Stimulated activated CD4-positive, alpha-beta T cell treated with anti-CD3 and anti-CD28 coated beads, Interleukin-4, amount 100 ng/mL, for 4 hours (primary cell): ENCODE measurements at places on chromosomes 2 and 18.

GRCh38 chr2:43642363-43642762 lies 5.3 kb downstream of the PLEKHH2 start:
- no peak for DNase-seq

DNA sequence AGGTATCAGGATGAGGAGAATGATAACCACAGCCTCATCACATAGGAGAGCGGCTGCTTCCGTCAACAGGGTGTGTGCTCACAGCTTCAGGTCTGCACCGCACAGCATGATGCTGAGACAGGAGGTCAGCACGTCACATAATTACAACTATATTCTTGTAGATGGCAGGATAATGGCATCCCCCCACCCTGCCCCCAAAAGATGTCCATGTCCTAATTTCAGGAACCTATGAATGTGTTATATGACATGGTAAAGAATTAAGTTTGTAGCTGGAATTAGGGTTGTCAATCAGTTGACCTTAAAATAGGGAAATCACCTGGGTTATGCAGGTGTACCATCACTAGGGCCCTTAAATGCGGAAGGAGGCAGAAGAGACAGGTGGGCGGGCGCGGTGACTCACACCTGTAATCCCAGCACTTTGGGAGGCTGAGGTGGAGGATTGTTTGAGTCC lies 73.9 kb downstream of the ARL4C start:
- DNase-seq, result peak; percentile 34

DNA sequence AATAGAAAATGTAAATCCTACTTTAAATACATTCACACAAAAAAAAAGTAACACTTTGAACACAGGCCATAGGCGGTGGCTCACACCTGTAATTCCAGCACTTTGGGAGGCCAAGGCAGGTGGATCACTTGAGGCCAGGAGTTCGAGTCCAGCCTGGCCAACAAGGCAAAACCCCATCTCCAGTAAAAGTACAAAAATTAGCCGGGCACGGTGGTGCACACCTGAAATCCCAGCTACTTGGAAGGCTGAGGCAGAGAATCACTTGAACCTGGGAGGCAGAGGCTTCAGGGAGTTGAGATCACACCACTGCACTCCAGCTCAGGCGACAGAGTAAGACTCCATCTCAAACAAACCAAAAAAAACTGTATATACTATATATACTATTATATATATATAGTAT lies 303.6 kb downstream of the BCL11A start:
- DNase-seq, result no peak

DNA sequence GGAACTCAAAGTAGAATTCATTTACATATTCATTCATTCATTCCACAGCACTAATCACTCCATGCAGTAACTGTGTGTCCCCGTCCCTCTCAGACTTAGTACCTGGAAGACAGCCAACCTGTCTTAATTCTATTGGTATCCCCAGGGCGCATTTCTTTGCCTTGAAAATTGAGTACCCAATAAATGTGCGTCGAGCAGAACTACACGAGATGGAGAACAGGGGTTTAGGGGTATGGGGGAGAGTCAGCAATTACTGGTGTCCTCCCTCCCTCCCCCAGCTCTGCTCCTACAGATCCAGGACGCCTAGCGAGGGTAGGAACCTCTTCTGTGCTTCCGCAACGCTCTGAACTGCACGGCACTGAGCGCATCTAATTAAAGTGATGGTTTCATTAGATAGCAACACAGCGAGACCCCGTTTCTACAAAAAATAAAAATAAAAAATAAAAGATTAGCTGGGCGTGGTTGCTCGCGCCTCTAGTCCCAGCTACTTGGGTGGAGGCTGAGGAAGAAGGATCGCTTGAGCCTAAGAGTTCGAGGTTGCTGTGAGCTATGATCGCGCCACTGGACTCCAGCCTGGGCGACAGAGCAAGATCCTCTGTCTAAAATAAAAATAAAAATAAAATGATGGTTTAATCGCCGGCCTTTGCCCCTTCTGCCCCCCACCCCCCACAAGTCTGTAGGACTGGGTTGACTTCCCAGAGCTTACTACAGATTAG lies 614 bp upstream of the FKBP1B start:
- no peak for DNase-seq

DNA sequence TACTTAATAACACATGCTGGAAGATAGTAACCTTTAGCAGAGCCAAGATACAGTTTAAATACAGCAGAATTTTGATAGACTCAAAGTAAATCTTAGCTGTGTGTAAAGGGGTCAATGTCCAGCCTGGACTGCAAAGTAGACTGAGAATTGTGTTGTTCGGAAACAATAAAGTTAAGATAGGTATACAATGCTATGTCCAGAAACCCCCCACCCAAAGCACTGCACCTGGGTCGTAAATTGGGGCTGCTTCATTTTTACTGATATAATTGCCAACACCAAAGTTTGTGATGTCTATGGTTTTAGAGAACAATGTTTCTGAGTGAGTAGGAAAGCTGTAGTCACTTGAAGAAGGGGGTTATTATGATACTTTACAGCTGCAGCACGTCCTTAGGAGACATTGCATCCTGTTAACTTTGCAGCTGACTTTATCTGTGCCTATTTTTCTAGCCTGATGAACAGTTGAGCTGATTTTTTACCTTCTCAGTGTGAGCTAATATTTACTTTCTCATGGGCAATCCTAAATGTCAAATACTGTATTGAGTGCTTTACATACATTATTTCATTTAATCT lies 4.3 kb upstream of the NCOA1 start:
- no peak for DNase-seq

DNA sequence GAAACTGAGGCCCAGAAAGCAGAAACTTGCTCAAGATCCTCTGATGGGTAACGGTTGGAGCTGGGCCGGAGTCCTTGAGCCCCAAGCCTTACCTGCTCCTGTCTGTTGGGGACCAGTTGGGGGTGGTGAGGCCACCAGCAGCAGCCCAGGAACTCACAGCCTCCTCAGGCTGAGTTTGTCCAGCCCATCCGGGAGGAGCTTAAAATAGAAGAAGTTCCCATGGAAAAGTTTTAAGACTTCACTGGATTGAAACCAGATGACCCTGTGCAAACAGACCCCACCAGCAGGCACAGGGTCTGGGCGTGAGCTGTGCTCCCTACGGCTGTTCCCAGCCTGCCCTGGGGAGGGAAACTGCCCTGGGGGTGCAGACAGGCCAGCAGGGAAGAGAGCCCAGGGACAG lies 40.6 kb upstream of the FOSL2 start:
- no peak for DNase-seq

- DNase-seq, result no peak
Observed at GRCh38 chr2:221608442-221608841, 36.3 kb upstream of the EPHA4 start.

- no peak for DNase-seq
Observed at GRCh38 chr2:33573657-33574056, 25.4 kb downstream of the FAM98A start.

- no peak for DNase-seq
Observed at GRCh38 chr18:26460449-26461091, 87.8 kb downstream of the KCTD1 start.

DNA sequence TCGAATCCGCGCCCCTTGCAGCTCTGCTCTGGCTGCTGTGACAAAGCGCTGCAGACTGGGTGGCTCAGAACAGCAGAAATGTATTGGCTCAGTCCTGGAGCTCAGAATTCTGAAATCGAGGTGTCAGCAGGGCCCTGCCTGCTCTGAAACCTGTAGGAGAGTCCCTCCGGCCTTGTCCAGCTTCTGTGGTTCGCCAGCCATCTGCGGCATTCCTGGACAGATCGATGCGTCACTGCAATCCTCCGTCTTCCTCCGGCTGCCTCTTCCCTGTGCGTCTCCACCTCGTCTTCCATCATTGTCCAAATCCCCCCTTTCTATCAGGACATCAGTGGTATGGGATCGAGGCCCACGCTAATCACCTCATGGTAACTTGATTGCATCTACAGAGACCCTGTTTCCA lies 115.2 kb downstream of the RNF144A start:
- DNase-seq, result no peak

DNA sequence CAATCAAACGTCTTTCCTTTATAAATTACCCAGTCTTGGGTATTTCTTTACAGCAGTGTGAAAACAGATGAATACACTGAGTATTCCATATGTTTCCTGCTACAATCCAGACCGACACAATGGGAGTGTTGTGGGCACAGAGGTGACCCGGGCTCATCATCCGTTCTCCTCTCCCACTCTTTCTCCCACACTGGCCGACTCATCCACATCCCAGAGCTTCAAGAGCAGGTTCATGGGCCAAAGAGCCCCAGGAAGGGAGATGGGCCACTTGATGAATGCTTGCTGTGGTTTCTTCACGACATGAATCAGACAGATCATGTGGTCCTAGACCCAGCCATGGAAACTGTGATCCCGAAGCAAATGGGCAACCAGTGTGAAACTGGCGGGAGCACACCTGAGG lies 4.1 kb upstream of the COPS8 start:
- no peak for DNase-seq
